ENCODE measurements at places on chromosomes 7 and 10. TPM values are rescaled to one million over a fixed set of nuclear protein-coding genes. Genes with fewer than 3 reads are reported as not detected.
A peak's percentile ranks its signal among the peaks of the same experiment; 100 is the strongest.

DNA sequence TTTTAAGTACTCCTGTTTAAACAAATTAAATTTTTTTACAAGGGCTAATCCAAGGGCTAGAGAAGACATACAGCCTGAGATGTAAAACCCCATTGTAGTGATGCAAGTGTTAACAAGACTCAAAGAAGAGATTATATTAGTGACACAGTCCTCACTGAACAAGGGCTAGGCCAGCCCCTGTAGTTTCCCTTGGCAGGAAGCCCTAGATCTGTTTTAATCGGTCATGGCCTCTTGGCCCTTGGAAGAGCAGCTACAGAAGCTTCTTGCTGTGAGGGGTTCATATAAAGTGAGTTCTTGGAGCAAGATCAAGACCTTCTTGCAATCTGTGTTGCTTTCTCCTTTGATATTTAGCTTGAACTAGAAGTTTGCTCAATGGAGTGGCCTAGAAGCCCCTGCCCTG lies 1339.4 kb downstream of the XPNPEP1 start:
- H3K4me3 ChIP-seq: no peak overlapping the region
- no peak for DNase-seq
- no peaks in the 10 kb centered on the region for H3K27me3 ChIP-seq
- H3K36me3 ChIP-seq: no peaks in the 10 kb centered on the region

ITIH2 gene
- 2.1 TPM for total RNA-seq

CRYGN gene
- 1.0 TPM for total RNA-seq

DNA sequence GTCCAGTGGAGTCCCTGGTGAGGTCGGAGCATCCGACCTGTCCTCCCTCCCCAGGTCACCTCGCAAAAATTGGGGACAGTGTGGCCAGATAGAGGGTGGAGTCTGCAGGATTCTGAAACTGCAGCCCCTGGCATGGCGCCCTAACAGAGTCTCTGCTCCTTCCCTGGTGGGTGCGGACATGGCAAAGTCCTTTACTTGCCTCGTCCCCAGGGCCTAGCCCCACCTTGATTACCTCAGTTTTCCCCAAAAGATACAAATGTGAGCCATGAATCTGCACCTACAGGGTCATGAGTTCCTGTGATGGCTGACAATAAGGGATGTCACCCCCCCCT lies 47.7 kb downstream of the NPVF start:
- no peaks in the 10 kb centered on the region for H3K27me3 ChIP-seq
- peak overlapping the region; percentile 77 for H3K4me3 ChIP-seq
- H3K36me3 ChIP-seq: peaks cover 1% of the 10 kb centered on the region
- H3K4me1 ChIP-seq: no peaks in the 10 kb centered on the region

All from T-cell (primary cell).